Uterus (tissue), 4 donors: ENCODE measurements at places on chromosomes 1 and 21.

- DNase-seq, result no peak
Observed at GRCh38 chr1:229714964-229715603, 89.0 kb downstream of the URB2 start.

DNA sequence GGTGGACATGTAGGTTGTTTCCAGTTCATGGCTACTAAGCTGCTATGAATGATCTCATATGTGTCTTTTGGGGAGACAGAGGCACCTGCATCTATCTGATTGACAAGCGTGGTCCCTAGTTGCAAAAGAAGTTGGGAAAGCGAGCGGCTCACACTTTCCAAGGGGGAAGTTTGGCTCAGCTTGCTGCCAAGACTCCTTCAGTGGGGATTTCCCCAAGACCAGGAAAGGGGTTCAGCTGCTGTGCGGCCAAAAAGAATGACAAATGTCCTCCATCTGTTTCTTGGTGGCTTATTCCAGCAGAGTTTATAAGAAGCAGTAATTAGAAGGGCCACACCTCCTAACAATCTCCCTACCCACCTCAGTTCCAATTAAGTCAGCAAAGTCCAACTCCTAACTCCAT is 128.5 kb upstream of the GALNT2 start:
- DNase-seq, result no peak

- no peak for DNase-seq
Observed at GRCh38 chr1:156648951-156649350, 7.0 kb downstream of the BCAN start.

GRCh38 chr1:184624051-184624450 is 130.6 kb downstream of the EDEM3 start:
- no peak for DNase-seq

DNA sequence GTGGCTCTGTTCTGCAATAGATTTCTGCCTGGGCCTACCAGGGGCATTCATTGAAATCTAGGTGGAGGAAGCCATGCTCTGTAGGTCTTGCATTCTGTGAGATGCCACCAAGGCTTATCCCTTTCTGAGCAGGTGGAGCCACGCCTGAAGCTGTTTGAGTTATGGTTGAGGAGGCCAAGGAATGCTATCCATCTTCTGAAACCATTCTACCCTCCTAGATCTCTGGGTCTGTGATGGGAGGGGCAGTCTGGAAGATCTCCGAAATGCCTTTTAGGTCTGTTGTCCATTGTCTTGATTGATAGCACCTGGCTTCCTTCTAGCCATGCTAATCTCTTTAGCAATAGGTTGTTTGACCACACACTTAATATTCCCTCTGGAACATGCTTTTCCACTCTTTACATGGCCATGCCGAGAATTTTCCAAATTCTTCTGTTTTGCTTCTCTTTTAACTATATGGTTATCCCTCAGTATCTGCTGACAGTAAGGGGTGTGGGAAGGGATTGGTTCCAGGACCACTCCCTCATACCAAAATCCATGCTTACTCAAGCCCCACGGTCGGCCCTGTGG is 45.2 kb downstream of the AK4 start:
- DNase-seq, result no peak
